ENCODE measurements at places on chromosomes 16 and 17.

- no peak for DNase-seq
Observed at GRCh38 chr17:62933501-62934385, 32.3 kb upstream of the TANC2 start.

DNA sequence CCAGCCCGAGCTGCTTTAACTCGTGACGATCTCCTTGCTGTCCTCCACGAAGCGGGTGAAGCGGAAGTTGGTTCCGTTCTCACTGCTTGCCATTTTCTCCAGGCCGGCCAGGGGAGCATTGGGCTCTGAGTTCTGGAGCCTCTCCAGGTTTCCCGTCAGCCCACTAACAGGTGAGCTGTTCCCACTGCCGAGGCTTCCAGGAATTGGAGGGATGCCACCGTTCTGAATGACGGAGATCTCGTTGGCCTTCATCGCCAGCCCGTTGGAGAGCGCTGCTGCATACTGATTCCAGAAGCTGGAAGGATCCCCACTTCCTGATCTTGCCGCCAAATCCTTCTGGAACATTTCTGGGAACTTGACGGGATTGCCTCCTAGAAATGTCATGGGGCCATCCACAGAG, 14.0 kb downstream of the SALL1 start:
- DNase-seq = no peak

DNA sequence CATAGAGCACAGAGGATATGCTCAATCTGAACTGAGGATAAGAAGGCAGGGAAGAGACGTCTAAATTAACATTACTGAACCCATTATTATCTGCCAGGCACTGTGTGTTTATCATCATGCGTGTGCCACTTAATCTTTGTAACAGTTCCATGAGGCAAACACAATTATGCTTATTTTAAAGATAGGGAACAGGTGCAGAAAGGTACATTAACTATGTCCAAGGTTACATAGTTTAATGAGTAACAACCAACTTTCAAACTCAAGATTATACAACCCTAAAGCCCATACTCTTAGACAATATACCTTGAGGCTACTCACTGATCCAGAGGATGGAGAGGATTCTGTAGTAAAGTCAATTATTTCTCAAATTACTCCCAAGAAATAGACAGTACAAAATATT, 43.2 kb downstream of the STH start:
- DNase-seq = no peak

DNA sequence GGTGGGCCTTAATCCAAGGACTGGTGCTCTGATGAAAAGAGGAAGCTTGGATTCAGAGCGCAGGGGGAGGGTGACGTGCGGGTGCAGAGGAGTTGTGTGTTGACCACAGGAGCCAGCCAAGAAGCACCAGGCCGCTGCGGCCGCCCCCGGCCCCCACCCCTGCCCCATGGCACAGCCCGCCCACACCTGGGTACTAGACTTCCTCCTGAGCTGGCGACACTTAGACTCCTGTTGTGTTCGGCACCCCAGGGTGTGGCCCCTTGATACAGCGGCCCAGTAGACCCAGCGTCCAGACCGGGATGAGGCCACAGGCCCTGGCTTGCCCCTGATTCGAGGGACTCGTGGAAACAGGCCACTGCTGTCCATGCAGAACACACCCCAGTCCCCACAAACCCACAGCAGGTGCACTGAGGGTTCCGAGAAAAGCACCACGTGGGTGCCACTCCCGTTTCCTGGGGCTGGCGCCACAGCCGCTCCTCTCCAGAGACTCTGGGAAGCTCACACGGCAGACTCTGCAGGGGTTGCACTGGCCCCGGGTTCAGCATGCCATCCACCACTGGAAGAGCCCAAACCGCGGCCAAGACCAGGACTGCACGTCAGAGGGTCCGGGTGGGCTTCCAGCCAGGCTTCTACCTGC, 5.7 kb upstream of the SNAI3 start:
- DNase-seq = no peak

GRCh38 chr16:2527071-2527783, 4.0 kb downstream of the CEMP1 start:
- DNase-seq = no peak

DNA sequence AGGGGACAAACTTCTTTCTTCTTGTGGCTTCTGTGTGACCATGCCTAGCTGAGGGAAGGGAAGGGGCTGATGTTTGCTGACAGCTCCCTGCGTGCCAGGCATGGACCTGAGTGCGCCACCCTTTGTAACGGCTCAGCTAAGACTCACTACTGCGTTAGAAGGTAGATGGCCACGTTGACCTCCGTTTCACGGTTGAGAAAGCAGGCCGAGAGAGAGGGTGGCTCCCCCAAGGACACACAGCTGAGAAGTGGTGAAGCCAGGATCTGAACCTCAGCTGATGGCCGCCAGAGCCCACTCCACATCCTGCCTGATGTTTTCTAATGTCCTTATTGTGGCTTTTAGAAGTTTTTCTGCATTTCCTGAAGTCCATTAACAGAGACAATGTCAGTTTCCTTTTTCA, 45.1 kb downstream of the RGS9 start:
- DNase-seq = no peak

GRCh38 chr17:45869676-45870341, 24.5 kb upstream of the MAPT start:
- no peak for DNase-seq

- DNase-seq = no peak
Observed at GRCh38 chr16:83856792-83857191, 42.1 kb upstream of the MLYCD start.

DNA sequence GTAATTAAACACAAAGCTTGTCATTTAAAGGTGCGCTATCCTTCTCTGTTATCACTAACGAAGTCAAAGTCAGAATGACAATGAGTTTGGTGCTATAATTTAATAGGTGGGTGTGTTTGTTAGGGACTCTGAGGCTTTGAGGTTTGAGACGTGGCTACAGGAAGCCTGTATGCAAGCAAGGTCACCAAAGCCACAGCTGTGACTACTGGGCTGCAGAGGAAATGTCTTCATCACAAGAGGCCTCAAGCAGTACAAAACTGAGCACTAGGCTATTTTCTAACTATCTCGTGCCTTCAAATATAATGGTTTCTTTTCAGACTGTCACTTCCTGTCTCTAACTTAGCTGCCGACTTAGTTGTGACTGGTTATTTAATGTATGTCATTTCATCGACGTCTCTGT, 141.2 kb downstream of the AATF start:
- no peak for DNase-seq

DNA sequence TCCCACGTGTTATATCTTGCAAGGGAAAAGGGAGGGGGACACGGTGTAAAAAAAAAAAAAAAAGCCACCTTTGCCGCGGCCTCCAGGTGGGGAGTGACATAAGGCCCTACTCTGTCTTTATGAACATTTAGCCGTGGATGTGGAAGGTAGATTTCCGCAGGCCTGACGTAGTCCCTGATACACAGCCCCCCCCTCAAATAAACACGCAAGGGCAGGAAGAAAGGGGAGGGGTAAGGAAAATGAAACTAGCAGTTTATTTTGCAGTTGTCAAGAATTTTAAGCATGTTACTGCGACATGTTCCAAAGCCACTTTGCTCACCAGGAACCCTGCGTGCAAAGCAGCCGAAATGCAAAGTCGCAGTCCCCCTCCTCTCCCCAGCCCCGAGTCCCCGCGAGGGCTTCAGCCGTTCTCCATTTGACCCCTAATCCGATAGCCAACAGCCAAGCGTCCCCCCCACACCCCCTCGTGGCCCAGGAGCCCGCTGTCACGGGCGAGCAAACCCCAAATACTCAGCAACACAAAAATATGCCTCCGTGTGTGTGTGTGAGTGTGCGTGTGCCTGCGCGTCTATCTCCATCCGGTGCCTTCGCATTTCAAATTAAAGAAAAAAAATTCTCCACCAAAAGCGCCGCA, 1.2 kb downstream of the CBX4 start:
- no peak for DNase-seq

DNA sequence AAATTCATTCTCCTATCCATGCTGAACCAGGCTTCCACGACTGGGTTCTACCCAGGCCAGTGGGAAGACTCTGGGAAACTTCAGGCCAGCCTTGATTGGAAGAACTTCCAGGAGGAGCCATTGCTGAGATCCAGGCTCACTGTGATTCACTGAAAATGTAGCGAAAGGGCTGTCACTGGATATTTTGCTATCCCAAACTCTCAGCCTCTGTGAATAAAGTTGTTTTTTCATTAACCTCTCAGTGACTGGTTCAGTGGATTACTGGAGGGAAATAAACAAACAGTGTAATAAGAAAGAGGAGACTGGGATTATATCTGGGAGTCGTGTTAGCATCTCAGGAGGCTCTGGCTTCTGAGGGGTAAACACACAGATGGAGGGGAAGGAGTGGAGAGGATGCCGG, 3.1 kb downstream of the FOXL1 start:
- no peak for DNase-seq

DNA sequence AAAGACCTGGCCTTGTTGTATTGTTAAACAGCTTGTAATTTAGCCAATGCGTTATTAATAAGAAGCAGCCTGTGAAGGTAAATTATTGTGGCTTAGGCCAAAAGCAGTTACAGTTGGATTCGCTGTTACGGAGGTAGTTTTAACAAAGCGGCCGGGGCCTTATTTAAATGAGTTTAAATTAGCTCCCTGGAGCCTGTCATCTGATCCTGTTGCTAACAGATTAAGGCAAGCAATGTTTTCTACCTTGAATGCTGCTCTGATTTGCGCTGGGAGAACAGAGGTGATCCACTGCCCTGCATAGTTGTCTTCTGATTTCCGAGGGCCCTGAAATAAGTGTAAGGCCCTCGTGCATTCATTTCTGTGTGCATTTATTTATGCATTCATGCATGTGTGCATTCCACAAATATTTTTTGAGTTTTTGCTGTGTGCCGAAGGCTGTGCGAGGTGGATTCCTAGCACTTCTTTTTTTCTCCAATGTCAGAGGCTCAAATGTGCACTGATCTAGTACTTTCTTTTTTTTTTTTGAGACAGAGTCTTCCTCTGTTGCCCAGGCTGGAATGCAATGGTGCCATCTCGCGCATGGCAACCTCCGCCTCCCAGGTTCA, 10.9 kb downstream of the SEC14L5 start:
- DNase-seq = no peak

GRCh38 chr17:78374631-78375274, 3.7 kb upstream of the PGS1 start:
- no peak for DNase-seq

DNA sequence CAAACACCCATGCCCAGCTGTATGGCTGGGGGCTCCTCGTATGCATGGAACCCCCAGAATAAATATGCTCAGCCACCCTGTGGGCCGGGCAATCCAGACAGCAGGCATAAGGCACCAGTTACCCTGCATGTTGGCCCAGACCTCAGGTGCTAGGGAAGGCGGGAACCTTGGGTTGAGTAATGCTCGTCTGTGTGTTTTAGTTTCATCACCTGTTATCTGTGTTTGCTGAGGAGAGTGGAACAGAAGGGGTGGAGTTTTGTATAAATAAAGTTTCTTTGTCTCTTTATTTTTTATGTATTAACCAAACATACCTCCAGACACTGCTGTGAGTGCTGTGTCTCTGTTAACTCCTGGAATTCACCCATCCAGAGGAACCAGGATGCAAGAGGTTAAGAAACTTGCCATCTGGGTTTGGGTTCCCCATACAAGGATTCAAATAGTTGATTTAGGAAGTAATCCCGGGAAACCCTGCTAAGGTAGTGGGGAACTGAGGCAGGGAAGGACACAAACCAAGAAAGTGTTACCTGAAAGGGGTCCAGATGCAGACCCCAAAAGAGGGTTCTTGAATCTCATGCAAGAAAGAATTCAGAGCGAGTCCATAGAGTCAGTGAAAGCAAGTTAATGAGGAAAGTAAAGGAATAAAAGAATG, 37.4 kb upstream of the IL21R start:
- no peak for DNase-seq

DNA sequence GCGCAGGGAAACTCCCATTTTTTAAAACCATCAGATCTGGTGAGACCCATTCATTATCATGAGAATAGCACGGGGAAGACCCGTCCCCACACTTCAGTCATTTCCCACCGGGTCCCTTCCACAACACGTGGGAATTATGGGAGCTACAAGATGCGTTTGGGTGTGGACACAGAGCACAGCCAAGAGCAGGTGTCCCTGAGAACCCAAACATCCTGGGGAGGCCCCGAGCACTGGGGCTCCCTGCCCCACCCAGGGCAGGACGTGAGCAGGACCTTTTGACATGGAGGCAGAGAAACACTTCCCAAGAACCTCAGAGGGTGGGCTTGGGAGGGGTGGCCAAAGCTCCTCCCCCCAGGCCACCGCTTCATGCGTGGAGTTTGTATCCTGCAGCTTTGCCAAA, 89.9 kb upstream of the DNAH17 start:
- no peak for DNase-seq

DNA sequence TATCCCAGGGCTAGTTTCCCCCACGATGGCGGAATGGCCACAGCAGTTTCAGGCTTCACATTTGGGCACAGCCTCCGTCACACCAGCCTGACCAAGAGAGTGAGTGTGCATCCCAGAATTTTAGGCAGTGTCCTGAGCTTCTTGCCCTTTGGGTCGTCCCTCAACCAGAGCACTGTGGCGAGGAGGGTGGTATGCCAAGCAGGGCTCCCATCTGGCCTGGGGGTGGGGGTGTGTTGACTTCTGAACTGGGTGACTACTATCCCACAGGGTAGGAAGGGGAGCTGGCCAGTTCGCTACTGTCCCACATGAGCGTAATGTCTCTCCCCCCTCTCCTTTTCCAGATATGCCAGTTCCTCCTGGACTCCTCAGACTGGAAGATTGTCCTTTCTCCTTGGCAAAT, 16.1 kb downstream of the USP10 start:
- no peak for DNase-seq

DNA sequence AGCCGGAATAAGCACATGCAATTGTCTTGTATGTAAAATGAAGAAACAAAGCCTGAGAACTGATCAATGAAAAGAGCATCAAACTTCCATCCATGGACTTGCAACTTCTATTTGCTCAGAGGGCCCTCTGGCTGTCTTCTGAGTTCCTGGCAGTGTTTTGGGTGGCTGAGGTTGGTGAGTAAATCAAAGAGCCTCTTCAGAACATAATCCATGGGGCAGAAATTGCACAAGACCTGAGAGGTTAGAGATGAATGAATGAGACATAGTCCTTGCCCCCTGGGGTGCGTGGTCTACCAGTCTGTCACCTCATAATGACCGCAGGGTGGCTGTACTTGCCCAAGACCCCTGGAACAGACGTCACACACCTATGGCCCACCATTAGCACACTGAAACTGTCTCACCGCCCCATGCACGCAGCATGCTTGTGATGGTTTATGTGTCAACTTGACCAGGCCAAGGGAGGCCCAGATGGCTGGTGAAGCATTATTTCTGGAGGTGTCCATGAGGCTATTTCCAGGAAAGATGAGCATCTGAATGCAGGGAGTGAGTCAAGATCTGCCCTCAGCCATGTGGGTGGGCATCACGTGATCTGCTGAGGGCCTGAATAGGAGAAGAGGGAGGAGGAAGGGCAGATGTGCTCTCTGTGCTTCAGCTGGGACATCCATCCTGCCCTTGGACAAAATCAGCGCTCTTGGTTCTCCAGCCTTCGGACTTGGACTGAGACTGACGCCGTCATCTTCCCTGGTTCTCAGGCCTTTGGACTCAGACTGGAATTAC, 8.3 kb downstream of the PIK3R6 start:
- DNase-seq = no peak

GRCh38 chr16:1548727-1549126, 15.3 kb downstream of the TMEM204 start:
- DNase-seq = no peak

DNA sequence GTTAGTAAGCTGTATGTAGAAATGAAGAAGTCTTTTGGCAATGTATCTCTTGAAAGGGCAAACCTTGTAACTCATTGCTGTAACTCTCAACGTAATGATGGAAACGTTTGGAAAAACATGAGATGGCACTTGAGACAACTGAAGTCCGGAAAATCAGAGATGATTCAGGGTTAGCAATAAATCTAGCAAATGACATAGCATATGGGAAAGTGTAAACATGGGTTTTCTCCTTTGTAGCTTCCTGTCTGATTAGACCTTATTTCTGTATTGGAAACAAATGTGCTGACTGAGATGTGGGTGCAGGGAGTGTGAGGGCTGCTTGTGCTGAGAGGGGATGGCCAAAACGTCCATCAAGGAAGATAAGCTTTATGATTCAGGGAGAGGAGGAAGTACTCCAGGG, 110.7 kb upstream of the FAM20A start:
- no peak for DNase-seq
